HS-5 (cell line): ENCODE measurements at places on chromosomes 3 and 15.

DNA sequence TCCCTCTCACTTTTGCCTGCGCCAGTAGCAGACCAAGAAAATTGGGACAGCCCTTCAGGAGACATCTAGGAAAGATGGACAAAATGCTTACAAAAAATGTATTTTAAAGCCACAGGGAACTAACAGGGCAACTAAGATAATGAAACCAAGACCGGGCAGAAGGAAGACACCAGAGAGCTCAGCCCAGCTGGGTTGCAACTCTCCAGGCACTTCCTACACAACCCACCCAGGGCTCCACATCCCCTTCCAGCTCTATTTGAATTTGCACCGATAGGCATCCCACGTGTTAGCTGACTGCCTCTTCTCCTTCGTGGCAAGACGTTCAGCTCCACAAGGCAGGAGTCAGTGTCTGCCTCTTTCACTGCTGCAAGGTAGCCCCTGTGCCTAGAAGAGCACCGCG, 6.6 kb upstream of the ATP10A start:
- DNase-seq, result no peak

DNA sequence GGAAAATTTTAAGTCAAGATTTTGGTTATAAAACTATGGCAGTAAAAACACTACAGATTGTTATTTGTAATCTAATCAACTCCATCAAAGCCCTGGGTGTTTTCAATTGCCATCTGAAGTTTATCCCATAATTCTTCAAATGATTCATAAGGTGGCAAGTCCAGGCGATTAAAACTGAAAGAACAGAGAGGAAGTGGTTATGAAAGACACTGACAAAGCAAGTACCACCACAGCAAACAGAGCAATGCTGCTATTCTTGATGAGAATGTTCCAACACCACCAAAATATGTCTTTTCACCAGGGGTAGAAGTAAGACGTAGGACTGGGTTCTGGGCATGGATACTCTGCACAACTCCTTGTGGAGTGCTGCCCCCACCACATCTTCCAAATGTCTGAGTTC, 86.9 kb upstream of the PRTG start:
- no peak for DNase-seq

- no peak for DNase-seq
Measured at GRCh38 chr15:71357321-71357732, 242.1 kb downstream of the THSD4 start.

DNA sequence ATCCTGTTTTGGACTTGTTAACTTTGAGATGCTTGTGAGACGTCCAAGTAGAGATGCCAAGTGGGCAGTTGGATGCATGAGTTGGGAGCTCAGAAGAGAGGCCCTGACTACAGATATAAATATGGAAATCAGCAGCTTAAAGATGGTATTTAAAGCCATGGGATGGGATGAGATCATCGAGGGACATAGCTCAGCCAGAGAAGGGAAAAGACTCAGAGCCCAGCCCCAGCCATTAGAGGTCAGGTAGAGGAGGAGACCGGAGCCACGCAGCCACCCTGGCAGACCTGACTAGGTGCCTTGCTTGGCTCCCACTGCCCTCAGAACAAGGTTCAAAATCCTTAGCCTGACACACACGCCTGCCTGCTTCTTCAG, 31.1 kb downstream of the ATP2B2 start:
- DNase-seq, result no peak

DNA sequence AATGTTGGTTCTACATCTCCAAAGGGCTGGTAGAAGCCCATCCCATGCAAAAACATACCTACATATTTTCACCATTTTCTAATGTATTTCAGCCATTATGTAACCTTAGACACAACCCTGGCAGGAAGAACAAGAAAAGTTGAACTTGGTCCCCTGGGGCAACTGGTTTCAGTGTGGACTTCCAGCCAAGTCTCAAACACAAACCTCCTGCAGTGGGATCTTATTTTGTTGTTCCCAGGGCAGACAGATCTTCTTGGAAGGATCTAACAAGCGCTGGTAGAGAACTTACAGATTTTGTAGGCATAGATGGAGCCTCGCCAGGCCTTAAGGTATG, 96.3 kb downstream of the ADAMTS17 start:
- DNase-seq, result no peak

GRCh38 chr3:134496471-134497071, 10.7 kb downstream of the CEP63 start:
- no peak for DNase-seq

GRCh38 chr3:110021659-110022058, 684.3 kb upstream of the DPPA4 start:
- no peak for DNase-seq

GRCh38 chr3:193317682-193318300, 60.8 kb downstream of the ATP13A5 start:
- DNase-seq, result no peak

DNA sequence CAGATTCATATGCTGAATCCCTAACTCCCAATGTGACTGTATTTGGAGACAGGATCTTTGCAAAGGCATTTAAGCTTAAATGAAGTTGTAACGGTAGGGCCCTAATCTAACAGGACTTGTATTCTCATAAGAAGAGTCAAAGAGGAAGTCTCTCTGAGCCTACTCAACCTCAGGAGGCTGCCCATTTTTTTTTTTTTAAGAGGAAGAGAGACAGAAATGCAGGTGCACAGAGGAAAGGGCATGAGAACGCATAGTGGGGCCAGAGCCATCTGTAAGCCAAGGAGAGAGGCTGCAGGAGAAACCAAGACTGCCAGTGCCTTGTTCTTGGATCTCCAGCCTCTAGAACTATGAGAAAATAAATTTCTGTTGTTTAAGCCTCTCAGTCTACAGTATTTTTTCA, 28.4 kb downstream of the ZNF860 start:
- no peak for DNase-seq

DNA sequence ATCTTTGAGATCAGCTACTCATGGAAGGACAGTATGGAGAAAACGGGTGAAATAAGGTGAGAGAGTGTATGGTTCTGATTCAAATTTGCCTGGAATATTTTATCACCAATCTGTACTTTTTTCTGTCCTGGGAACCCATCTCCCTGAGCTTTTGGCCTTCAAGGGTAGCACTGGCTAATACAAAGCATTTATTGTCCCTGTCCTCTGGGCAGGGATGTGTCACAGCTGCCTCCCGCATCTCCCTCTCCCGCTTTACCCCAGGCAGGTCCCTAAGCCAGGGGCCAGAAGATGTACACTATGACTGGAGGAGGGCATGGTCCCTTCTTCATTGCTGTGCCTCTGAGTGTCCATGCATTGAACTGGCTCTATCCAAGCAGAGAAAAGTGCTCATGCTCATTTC, 201.7 kb upstream of the CHRNA7 start:
- DNase-seq, result no peak

DNA sequence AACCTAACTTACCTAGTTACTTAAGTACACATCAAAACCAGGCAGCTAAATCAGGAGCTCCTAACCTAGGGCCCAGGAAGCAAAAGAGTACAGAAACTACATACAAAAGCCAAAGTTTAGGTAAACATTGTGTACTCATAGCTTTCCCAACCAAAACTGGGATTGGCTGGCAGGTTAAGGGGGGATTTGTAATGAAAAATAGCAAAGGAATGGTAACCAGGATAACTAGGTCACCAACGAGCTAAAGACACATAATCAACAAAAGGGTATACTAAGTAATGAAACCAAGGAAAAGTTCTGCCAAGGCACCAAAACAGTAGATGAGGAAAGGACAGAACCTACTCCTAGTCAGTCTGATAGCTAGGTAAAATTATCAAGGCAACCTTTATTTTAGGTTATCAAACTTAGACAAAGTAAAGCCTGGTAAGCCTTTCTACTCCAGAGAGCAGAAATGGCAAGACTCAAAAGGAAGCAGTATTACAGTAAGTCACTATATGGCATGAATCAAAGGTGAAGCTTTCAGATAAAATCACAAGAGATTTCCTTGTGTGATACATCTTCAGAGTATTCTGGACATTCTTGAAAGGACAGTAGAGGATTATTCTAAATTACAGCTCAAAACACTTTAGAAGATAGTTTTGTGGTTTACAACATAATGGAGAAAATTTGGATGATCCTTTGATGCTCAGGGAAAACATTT, 10.2 kb downstream of the TRA2B start:
- DNase-seq, result no peak

- DNase-seq, result no peak
Measured at GRCh38 chr15:90126022-90126421, 23.8 kb upstream of the IDH2 start.

DNA sequence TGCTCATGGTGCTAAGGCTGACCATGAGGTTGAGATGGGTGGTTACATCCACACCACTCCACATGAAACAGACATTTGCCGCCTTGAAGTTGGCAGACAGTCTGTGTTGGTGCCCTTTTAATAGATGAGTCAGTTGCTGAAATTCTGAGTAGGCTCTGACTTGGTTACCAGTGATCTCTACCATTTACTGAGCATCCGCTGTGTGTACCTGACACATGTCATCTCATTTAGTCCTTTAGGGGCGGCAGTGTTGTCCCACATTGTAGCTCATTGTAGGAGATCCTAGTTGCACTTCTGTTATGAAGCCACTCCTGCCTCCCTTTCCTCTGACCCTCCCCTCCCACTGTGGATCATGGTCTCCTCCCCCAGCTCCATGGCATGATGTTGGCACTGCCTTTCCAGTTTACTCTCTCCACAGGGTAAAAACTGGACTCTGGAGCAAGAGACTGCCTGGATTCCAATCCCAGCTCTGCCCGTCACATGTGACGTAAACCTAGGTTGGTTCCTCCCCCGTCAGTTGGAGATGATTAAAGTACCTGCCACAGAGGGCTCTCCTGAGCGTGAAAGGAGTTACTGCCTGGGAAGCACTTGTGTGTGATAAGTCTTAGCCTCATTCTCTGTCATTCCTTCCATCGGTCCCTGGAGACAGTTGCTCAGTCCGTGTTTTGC, 21.6 kb downstream of the SLCO3A1 start:
- DNase-seq, result no peak

- no peak for DNase-seq
Measured at GRCh38 chr15:24966364-24967103, 11.7 kb downstream of the SNRPN start.

GRCh38 chr3:133928903-133929607, 33.4 kb upstream of the RAB6B start:
- DNase-seq, result no peak

DNA sequence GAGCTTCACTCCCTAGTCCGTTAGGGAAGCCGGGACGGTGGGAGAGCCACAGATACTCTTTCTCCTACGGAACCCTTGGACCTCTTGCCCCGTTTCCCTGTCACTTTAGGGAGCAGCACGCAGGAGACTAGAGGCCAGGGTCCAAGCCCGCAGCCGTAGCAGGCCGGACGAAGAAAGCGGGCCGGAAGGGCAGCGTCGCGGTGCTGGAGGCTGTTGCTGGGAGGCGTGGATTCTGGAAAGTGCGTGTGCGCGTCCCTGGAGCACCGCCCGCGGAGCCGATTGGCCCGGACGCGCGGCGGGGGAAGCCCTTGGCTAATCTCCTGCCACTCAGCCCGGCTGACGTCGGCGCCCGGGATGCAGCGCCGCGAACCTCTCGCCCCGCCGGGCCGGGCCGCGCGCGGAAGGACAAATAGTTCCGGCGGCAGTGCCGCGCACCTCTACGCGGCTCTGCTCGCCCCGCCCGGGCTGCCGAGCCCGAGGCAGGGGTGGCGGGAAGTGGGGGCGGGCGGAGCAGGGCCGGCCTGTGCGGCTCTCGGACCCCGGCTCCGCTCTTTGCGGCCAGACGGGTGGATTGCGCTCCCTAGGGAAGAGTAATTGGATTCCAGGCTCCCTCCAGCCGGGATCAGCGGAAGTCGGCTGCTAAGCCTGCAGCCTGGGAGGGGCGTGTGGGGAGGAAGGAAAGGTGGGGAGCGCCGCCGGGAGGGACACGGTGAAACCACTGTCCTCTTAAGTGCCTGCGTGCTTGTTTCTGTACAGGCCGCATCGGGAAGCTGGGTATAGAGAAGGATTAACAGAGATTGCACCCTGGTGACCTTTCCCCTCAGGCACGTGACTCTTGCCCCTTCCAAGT, 31.3 kb upstream of the TCF12 start:
- peak; percentile 71 for DNase-seq

DNA sequence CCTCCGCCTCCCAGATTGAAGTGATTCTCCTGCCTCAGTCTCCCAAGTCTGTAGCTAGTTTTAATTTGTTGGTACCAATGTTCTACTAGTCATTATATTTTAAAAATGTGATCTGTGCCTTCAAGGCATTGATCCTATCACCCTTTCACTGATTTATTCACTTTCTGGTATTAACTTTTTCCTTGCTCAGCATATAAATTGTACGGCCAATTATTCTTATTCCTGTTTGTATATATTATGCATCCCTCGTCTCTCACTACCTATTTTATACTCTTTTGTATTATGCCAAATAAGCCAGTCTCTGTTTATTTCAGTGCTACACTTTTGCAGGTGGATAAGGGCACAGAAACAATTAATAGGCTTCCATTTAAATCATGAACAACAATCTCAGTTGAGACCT, 620.2 kb upstream of the BCHE start:
- no peak for DNase-seq

GRCh38 chr3:46960835-46961234, 15.7 kb downstream of the CCDC12 start:
- no peak for DNase-seq

GRCh38 chr3:151630035-151630434, 103.7 kb upstream of the AADACL2 start:
- DNase-seq, result no peak

- DNase-seq, result peak; percentile 68
Measured at GRCh38 chr3:163368168-163368567, 1710.1 kb downstream of the SI start.

GRCh38 chr3:57150113-57150581, 15.0 kb downstream of the IL17RD start:
- no peak for DNase-seq

DNA sequence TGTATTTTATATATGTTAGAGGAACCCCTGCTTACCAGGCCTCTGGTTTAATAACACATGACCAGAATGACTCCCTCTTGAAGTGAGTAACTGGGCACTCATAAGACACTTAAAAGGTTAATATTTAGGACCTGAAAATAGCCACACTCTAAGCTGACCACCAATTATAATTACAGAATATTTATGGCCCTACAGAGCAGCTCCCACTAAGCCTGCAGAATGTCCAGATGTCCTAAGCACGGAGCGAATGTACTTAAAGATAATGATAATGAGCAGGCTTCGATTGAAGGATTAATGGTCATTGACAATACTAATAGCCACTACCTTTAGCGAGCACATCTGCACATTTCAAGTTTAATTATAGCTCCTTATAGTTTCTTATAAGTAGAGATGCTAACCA, 22.8 kb upstream of the KCTD6 start:
- no peak for DNase-seq

GRCh38 chr3:73601011-73601410, 23.7 kb downstream of the PDZRN3 start:
- DNase-seq, result no peak

- no peak for DNase-seq
Measured at GRCh38 chr3:61248496-61248895, 2.8 kb downstream of the FHIT start.
